Gastroesophageal sphincter (tissue), 4 donors: ENCODE measurements at places on chromosomes 6 and 20. TPM values are rescaled to one million over a fixed set of nuclear protein-coding genes. Genes with fewer than 3 reads are reported as not detected.
A peak's percentile ranks its signal among the peaks of the same experiment; 100 is the strongest.

The CAPN11 gene
- total RNA-seq = 0.27 TPM

The STMND1 gene
- not detected for total RNA-seq

The SLC35D3 gene
- total RNA-seq = not detected

GRCh38 chr6:118467181-118467580, 80.9 kb upstream of the PLN start:
- H3K36me3 ChIP-seq = no peaks in the 10 kb centered on the region
- no peak for ATAC-seq
- H3K4me3 ChIP-seq = no peak overlapping the region
- no peaks in the 10 kb centered on the region for H3K27me3 ChIP-seq
- no peaks in the 10 kb centered on the region for H3K4me1 ChIP-seq
- H3K27ac ChIP-seq = no peak overlapping the region

The ALDH8A1 gene
- 1.2 TPM for total RNA-seq

The SCRT2 gene
- not detected for total RNA-seq

DNA sequence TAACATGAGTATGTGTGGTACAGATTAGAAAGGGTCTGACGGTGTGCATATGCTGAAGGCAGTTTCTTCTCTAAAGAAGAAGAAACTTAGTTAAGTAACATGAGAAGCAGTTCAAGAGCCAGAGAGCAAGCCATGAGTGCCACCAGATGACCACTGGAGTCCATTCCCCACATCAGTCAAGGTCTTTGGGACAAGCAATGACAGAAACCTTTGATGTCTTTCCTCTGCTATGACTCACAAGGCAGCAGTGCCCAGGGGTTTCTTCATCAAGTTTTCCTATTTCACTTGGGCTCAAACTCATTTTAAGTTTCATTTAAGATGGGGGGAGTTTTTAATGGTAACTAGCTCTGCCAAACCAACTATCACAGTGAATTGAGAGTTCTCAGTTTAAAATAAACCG, 303.8 kb upstream of the TBX18 start:
- no peaks in the 10 kb centered on the region for H3K27me3 ChIP-seq
- no peaks in the 10 kb centered on the region for H3K36me3 ChIP-seq
- no peak overlapping the region for H3K4me3 ChIP-seq
- no peaks in the 10 kb centered on the region for H3K4me1 ChIP-seq
- ATAC-seq = no peak
- no peak overlapping the region for H3K27ac ChIP-seq

The LSM2 gene
- 31.7 TPM for total RNA-seq

- no peak overlapping the region for H3K27ac ChIP-seq
- peaks cover 6% of the 10 kb centered on the region for H3K27me3 ChIP-seq
- no peaks in the 10 kb centered on the region for H3K36me3 ChIP-seq
- peak overlapping the region; percentile 21 for H3K4me3 ChIP-seq
- peak; percentile 43 for ATAC-seq
Observed at GRCh38 chr20:21681234-21681921, 24.1 kb upstream of the PAX1 start.

GRCh38 chr6:42038163-42038562, 12.2 kb upstream of the TAF8 start:
- peaks cover under 1% of the 10 kb centered on the region for H3K36me3 ChIP-seq
- H3K27ac ChIP-seq = no peak overlapping the region
- H3K4me3 ChIP-seq = no peak overlapping the region

- H3K4me1 ChIP-seq = no peaks in the 10 kb centered on the region
- ATAC-seq = no peak
- no peaks in the 10 kb centered on the region for H3K36me3 ChIP-seq
- no peak overlapping the region for H3K27ac ChIP-seq
- no peaks in the 10 kb centered on the region for H3K27me3 ChIP-seq
Observed at GRCh38 chr6:160998766-160999165, 7.2 kb downstream of the MAP3K4 start.

The ZSCAN31 gene
- 19.8 TPM for total RNA-seq

- peaks cover 4% of the 10 kb centered on the region for H3K4me1 ChIP-seq
- no peaks in the 10 kb centered on the region for H3K27me3 ChIP-seq
- no peak overlapping the region for H3K4me3 ChIP-seq
- no peak overlapping the region for H3K27ac ChIP-seq
- no peak for ATAC-seq
Observed at GRCh38 chr6:160454303-160454702, 106.1 kb downstream of the SLC22A3 start.

DNA sequence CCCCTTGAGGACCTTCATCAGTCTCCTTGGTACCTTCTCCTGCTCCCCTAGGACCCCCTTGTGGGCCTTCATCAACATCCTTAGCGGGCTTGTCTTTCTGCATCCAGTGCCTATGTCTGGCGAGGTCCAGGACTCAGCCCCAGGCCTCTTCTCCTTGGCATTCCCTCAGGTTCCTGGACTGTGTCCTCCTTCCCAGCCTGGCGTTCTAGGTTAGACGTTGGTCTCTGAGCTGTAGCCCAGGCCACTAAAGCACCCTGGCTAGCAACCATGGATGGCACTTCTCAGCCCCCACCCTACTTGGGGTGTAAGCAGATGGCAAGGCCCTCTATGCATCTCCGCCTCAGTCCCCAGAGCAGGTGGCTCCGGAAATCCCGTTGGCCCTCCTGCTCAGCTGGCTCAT, 51.5 kb upstream of the NNAT start:
- H3K27ac ChIP-seq = no peak overlapping the region
- H3K36me3 ChIP-seq = no peaks in the 10 kb centered on the region
- no peaks in the 10 kb centered on the region for H3K27me3 ChIP-seq

GRCh38 chr6:150830439-150831165, 34.9 kb upstream of the MTHFD1L start:
- no peaks in the 10 kb centered on the region for H3K4me1 ChIP-seq
- no peak overlapping the region for H3K27ac ChIP-seq
- H3K4me3 ChIP-seq = no peak overlapping the region
- no peak for ATAC-seq
- H3K27me3 ChIP-seq = no peaks in the 10 kb centered on the region

- no peak for ATAC-seq
- peaks cover under 1% of the 10 kb centered on the region for H3K27me3 ChIP-seq
- H3K4me3 ChIP-seq = no peak overlapping the region
- H3K4me1 ChIP-seq = no peaks in the 10 kb centered on the region
Observed at GRCh38 chr20:6855796-6856195, 88.3 kb downstream of the BMP2 start.

DNA sequence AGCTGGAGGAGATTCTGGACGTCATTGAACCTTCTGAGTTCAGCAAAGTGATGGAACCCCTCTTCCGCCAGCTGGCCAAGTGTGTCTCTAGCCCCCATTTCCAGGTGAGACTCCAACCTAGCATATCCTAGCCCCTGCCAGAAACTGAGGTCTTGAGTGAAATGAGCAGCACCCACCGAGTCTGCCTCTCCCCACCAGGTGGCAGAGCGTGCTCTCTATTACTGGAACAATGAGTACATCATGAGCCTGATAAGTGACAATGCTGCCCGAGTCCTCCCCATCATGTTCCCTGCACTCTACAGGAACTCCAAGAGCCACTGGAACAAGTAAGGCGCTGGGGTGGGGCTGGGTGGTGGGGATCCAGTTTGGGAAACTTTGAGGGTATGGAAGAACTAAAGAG, 4.6 kb downstream of the MEA1 start:
- peaks cover 68% of the 10 kb centered on the region for H3K36me3 ChIP-seq
- ATAC-seq = no peak
- no peak overlapping the region for H3K27ac ChIP-seq
- no peak overlapping the region for H3K4me3 ChIP-seq
- H3K4me1 ChIP-seq = peaks cover 21% of the 10 kb centered on the region

GRCh38 chr6:124205921-124206320, 402.3 kb downstream of the NKAIN2 start:
- no peaks in the 10 kb centered on the region for H3K27me3 ChIP-seq
- ATAC-seq = no peak
- H3K36me3 ChIP-seq = no peaks in the 10 kb centered on the region
- H3K4me3 ChIP-seq = no peak overlapping the region

DNA sequence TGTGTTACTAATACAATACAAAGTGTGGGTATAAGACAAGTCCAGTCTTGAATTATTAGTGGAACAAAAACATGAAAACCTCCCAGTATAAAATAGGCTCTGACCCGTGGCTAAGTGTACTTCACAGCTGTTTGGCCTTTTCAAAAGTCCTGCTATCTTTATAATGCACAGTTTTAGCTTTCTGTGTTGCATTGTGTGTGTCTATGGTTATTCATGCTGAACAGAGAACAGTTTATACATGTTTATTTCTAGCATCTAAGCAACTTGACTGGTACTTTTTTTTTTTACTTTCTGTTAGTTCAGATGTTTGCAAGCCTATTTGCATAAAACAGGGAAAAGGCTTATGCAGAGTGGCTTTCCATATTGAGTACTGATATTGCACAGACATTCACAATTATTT, 119.2 kb upstream of the CCN2 start:
- no peaks in the 10 kb centered on the region for H3K27me3 ChIP-seq
- H3K27ac ChIP-seq = no peak overlapping the region
- H3K36me3 ChIP-seq = no peaks in the 10 kb centered on the region
- no peak overlapping the region for H3K4me3 ChIP-seq
- H3K4me1 ChIP-seq = peaks cover 5% of the 10 kb centered on the region
- ATAC-seq = no peak

The OOEP gene
- total RNA-seq = not detected

GRCh38 chr6:167276772-167277533, 14.2 kb upstream of the UNC93A start:
- peaks cover 19% of the 10 kb centered on the region for H3K27me3 ChIP-seq
- H3K4me1 ChIP-seq = no peaks in the 10 kb centered on the region
- H3K36me3 ChIP-seq = no peaks in the 10 kb centered on the region
- no peak overlapping the region for H3K4me3 ChIP-seq

The PAQR8 gene
- total RNA-seq = 18.2 TPM

GRCh38 chr6:139970591-139970991, 596.1 kb upstream of the CITED2 start:
- H3K27me3 ChIP-seq = no peaks in the 10 kb centered on the region
- peaks cover 8% of the 10 kb centered on the region for H3K4me1 ChIP-seq
- no peak overlapping the region for H3K4me3 ChIP-seq
- no peak for ATAC-seq
- no peaks in the 10 kb centered on the region for H3K36me3 ChIP-seq
- H3K27ac ChIP-seq = no peak overlapping the region

DNA sequence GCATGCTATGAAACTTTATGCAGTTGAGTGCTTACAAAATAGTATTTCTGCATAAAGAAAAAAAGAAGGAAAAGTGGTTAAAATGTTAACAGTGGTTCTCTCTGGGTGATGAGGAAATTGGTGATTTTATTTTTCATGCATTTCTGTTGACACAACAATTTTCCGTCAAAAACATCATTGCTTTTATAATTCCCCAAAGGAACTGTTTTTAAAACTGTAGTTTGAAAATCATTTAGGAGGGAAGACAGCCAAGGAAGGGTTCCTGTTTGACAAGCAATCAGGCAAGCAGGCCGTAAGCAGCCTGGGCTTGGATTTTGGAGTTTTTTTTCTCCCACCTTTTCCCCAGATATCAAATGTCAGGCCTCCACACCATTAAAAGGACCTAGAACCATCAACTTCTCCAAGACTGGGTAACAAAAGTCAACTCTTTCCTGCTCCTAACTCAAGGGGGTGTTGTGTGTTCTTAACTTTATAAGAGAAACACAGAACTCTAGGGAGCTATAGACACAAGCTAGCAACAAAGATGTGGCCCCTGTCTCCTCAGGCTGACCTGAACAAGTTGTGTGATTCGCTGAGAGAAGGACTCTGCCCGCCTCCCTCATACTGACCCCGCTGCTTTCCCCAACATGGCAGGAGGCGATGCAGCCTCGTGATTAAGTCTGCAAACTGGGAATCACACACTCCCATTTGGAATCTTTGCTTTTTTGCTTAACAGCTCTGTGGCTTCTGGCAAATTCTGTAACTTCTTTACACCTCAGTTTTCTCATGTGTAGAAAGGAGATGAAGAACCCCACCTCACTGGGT, 146.6 kb downstream of the BCAS1 start:
- no peak overlapping the region for H3K27ac ChIP-seq
- no peaks in the 10 kb centered on the region for H3K36me3 ChIP-seq
- H3K27me3 ChIP-seq = no peaks in the 10 kb centered on the region
- ATAC-seq = no peak

- no peaks in the 10 kb centered on the region for H3K27me3 ChIP-seq
- no peaks in the 10 kb centered on the region for H3K36me3 ChIP-seq
- no peak for ATAC-seq
Observed at GRCh38 chr20:41615676-41616075, 2.5 kb downstream of the CHD6 start.

GRCh38 chr6:49515485-49516146, 15.9 kb downstream of the GLYATL3 start:
- no peak for ATAC-seq
- H3K27ac ChIP-seq = no peak overlapping the region
- H3K4me1 ChIP-seq = no peaks in the 10 kb centered on the region

GRCh38 chr6:158457616-158458278, 102.1 kb upstream of the TMEM181 start:
- H3K4me1 ChIP-seq = no peaks in the 10 kb centered on the region
- ATAC-seq = no peak
- no peak overlapping the region for H3K4me3 ChIP-seq
- H3K27ac ChIP-seq = no peak overlapping the region

The ADGRB3 gene
- 5.6 TPM for total RNA-seq

DNA sequence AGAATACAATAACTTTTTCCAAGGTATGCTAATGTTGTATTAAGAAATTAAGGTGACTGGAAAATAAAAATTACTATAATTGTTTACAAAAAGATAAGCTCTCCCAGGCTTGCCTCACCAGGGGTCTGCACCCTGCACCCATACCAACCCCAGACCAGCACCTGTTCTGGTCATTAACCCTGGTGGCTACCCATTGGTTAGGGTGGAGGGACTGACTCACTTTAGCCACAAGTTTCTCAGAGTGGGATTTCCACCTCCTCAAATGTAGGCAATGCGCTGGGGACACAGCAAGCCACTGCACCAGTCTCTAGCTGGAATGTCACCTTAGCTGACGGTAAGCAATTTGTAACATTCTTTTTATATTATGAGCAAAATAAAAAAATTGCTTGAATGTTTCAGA, 83.1 kb downstream of the BFSP1 start:
- no peak for ATAC-seq
- H3K27ac ChIP-seq = no peak overlapping the region
- no peaks in the 10 kb centered on the region for H3K4me1 ChIP-seq
- no peak overlapping the region for H3K4me3 ChIP-seq

DNA sequence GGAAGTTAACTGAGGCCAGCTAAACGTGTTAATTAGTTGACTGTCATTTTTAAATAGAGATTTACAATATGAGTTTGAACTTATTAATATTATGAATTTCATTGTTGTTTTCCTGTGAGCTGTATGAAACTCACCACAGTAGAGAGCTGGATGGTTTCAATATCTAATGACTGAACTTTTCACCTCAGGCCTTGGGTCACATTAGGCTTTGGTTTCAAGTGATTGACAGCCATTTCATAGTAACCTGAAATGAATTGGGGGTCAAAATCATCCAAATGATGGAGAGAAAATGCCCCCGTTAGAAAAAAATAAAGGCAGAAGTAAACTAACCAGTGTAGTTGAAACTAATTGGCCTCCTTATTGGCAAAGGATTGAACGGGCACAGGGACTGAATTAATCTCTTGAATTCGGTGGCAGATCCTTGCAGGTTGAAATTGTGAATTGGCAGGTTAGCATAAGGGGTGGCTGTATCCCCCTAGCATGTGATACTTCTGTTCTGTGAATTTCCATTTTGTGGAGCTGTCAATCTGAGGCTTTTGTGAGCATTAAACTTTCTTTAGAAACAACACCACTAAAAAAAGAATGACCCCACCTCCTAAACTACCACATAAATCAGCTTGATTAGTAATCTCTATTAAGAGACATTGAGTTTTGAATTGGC, 155.1 kb upstream of the MMS22L start:
- ATAC-seq = no peak
- no peaks in the 10 kb centered on the region for H3K27me3 ChIP-seq
- no peak overlapping the region for H3K27ac ChIP-seq
- no peaks in the 10 kb centered on the region for H3K4me1 ChIP-seq

The ULBP3 gene
- not detected for total RNA-seq
